ENCODE measurements at places on chromosomes 3 and 15.

GRCh38 chr15:55708720-55709119, 34.2 kb downstream of the PRTG start:
- DNase-seq, result no peak

DNA sequence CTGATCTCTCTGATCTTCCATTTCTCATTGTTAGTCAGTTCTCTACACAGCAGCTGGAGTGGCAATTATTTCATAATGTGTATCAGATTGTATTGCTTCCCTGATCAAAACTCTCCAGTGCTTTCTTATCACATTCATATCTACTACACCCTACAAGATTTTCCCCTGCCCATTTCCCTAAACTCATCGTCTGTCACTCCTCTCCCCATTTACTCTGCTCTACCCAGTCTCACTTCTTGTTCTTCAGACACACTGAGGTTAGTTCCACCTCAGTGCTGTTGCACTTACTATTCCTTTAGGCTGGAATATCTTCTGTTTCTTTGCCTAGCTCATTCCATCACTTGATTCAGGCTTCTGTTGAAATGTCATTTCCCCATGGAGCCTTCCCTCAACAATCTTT, 197.1 kb downstream of the SATB1 start:
- no peak for DNase-seq

DNA sequence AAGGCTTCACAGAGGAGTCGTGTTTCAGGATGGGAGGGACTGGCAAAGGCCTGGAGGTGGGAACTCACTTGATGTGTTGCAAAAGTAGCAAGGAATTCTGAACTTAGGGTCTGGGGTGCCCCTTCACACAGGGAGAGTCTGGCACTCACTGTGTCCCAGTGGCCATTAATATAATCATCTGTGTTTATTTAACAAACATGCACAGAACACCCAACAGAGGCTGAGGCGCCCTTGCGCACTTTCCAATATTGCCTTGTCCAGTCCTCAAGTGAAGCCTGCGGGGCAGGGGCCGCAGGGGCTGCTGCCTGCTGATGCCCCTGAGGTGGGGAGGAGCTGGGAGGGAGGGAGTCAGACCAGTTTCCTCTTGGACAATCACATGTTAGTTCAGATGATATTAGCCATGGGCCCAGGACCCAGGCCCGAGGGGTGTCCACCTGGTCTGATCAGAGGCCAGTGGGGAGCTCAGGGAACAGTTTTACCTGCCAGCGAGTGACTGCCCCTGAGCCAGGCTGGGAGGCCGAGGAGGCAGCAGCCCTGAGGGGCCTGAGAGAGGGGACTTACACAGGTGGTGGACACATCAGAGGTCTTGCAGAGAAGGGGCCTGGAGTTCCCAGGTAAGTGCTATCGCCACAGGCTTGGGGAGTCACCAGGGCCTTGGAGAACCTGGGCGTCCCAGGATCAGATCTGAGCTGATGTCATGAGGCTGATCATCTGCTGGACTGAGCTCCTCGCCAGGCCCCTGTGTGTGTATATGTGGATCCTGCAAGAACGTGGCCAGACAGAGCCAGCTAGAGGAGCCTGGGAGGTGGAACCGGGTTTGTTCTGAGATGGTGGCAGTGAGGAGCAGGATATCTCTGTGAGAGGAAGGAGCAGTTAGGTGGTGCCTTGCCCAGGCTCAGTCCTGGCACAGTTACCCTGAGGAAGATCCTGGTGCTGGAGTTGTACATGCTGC, 13.8 kb upstream of the TXNRD3 start:
- DNase-seq, result no peak

DNA sequence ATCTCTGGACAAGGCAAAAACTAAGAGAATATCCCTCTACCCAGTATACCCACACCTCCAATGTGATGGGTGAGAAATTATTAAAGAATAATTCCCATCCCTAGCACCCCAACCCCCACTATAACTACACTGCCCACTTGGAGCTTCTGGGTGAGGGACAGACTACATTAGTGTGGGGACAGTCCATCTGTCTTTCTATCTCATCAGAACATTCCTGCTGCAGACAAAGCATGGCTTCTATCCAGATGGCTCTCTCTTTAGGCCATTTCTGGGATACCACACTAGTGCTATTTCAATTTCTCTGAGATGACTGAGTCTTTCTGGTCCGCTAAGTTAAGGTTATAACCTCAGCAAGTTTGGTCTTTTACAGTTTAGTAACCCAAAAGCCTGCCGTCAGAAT, 6.6 kb downstream of the CSNK1G1 start:
- no peak for DNase-seq

DNA sequence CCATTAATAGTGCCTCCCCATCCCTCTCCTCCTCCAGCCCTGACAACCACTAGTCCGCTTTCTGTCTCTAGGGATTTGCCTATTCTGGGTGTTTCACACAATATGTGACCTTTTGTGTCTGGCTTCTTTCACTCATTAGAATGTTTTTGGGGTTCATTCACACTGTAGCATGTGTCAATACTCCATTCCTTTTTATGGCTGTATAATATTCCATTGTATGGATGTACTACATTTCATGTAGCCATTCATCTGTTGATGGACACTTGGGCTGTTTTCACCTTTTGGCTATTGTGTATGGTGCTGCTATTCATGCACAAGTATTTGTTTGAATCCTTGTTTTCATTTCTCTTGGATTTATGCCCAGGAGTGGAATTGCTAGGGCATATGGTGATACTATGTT, 16.5 kb downstream of the GRK7 start:
- no peak for DNase-seq

DNA sequence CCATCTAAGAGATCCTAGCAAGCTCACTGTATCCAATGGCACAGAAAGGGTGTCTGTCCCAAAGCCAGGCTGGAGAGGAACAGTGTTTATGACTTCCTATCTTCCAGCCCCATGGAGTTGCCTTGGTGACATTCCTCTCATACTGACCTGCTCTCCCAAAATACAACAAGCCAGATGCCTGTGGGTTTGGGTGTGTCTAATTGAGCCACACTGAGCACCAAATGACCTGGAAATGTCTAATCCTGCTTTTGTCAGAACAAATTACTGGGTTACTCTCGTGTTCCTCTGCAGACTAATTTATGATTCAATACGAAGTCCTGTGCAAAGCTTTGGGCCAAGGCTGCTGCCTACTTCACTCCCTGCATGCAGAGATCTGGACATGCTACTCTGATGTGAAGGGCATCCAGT, 98.1 kb upstream of the STRIT1 start:
- no peak for DNase-seq

- DNase-seq, result no peak
Observed at GRCh38 chr3:115022199-115022598, 124.9 kb downstream of the ZBTB20 start.

DNA sequence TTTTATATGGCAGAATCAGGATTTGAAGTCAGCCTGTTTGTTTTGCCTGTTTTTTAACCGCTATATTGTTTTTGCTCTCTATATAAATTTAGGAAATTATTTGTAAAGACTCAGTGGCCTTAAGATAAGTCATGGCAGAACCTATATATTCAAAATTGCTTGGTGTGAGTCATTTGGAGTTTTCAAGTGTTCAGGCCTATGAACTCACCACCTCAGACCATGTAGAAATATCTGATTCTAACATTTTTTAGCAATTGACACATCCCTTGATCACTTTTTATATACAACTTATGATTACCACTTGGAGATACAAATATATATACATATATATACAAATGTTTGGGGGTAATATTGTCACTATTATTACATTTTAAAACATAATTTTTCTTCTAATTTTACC, 95.7 kb downstream of the VGLL3 start:
- DNase-seq, result no peak

GRCh38 chr3:161066930-161067329, 38.2 kb downstream of the B3GALNT1 start:
- DNase-seq, result no peak

- DNase-seq, result no peak
Observed at GRCh38 chr15:39946862-39947261, 12.9 kb downstream of the EIF2AK4 start.

DNA sequence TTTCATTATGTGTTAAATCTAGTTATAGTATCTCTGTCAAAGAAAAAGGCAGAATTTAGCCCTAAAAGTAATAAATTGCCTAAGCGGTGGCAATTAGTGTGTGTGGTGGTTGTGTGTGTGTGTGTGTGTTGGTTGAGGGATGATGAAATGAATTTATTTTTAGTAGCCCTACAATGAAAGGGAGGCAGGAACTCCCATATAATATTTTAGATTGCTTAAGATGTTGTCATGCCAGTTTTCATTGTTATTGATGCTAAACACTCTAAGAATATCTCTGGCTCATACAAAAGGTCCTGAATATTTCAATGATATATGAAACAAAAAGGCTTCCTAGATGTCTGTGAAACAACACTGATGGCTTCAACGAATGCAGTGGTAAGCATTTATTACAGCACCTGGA, 140.6 kb upstream of the TBC1D5 start:
- DNase-seq, result no peak

- no peak for DNase-seq
Observed at GRCh38 chr3:111917300-111917699, 58.2 kb downstream of the PHLDB2 start.

DNA sequence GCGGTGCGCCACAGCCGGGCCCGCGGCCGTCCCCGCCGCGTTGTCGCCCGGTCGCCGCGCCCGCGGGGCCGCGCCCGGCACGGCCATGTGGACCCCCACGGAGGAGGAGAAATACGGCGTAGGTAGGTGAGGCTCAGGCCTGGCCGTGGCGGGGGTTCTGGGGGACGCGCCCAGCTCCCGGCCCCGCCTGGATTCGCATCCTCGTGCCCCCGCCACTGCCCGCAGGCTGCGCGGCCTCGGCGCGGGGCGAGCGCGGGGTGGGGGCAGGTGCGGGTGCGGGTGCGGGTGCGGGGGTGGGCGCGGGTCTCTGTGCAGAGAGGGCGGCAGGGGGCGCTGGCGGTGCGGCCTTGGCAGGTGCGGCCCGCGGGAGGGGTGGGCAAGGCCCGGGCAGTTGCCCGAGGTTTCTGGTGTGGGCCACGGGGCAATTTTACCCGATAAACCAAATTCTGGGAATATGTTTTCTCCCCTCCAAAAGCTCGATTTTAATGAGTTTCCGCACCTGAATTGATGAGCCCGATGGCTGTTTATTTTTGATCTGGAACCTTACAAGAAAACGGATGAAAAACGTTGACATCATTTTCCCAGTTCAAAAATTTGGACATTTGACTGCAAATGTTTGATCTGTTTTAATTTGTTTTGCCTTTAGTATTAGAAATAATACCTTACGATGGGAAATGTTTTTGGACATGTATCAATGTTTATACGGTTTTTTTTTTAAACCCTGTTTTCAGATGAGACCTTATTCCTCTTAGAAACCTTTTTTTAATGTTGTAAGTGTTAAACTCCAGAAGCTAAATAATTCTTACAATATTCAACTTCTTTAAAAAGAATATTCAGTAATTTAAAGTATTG, 678 bp downstream of the DOCK3 start:
- no peak for DNase-seq

DNA sequence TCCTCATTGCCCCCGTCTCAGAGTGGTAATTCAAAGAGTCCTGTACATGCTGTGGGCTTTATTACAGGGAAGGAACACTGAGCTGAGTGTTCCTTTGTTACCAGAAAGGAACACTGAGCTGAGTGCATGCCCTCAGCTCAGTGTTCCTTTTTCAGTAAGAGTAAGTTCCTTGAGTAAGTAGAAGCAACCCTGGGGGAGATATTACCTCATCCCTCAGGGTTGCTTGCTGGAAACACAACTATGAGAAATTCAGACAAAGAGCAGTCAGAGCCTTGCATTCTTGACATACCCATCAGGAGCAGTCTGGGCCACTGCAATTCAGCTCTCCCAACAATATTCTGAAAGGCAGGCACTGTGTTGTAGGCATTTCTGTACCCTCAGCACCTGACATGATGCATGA, 17.0 kb downstream of the CHRM5 start:
- DNase-seq, result no peak

- DNase-seq, result no peak
Observed at GRCh38 chr3:179410999-179411398, 40.3 kb downstream of the GNB4 start.

- no peak for DNase-seq
Observed at GRCh38 chr15:42060797-42061196, 33.6 kb downstream of the PLA2G4D start.

- DNase-seq, result no peak
Observed at GRCh38 chr15:69344238-69344637, 45.5 kb downstream of the PAQR5 start.

DNA sequence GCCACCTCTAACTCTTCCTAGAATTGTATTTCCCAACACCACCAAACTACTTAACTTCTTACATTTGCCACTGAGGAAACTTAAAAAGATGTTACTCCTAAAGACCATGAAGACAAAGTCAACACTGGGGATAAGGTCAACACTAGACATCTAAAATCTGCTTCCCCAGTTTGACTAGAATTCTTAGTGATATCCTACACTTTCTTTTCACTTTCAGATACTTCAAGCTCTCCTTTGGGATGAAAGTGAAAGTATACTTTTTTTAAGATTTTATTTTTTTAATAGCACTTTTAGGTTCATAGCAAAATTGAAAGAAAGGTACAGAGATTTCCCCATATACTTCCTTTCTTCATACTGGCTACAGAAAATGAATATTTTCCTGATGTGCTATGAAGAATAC, 32.6 kb downstream of the GOLIM4 start:
- DNase-seq, result no peak

DNA sequence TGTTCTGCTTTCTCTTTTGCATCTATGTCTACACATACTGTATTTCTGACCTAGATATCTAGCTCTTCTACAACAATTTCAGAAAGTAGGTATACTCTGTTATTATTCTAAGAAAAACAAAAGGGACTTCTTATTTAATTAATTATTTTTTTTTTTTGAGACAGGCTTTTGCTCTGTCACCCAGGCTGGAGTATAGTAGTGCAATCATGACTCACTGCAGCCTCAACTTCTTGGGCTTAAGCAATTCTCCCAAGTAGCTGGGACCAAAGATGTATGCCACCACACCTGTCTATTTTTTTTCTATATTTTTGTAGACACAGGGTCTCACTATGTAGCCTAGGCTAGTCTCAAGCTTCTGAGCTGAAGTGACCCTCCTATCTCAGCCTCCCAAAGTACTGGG, 130.6 kb downstream of the MBNL1 start:
- no peak for DNase-seq

DNA sequence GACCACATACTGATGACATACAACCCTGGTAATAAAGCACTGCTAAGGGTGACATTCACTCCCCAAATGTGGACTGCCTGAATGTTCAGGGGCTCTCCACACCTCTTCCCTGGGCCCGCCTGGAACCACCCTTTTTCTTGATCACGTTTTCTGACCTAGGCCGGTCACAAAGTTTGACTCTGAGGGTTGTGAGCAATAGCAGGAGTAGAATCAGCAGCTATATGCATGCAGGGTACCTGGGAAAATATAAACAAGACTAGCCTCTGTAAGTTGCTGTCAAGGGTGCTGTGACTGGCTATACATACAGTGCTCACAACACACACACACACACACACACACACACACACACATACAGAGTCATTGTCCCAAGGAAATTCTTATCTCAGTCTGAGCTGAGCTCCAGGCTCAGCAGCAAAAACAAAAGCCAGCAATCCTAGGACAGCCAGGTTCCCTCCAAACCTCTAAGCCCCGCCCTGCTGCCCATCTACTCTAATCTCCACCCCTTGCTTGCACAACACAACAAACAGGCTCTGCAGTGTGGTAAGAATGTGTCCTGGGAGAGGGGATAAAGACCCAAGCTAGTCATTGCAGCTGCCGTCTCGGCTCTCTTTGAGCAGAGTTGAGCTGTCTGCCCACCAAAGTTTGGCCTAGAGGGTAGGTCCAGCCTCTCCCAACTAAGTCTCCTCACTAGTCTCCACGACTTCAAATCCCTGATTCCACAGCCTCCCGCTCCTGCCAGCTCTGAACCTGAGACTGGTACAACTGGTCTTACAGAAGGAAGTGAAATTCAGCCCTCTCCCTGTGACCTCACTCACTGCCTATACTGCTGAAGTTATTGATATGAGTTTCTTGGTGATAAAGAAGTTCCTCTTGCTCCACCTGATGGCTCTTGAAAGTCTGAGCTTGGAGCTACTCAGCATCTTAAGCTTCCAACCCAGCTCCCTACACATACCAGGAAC, 2.2 kb downstream of the BMF start:
- DNase-seq, result peak; percentile 6
